ENCODE measurements at places on chromosomes 3 and 15.
A peak's percentile ranks its signal among the peaks of the same experiment; 100 is the strongest.

DNA sequence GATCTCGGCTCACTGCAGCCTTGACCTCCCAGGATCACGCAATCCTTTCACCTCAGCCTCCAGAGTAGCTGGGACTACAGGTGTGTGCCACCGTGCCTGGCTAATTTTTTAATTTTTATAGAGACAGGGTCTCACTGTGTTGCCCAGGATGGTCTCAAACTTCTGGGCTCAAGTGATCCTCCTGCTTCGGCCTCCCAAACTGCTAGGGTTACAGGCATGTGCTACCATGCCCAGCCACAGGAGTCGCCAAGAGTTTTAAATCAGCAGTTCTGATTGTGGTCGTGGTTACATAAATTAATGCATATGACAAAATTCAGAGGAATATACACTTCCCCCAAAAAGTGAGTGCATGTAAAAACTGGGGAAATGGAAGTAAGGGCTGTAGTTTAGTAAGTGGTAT is 32.9 kb downstream of the MEGF11 start:
- no peak for DNase-seq

DNA sequence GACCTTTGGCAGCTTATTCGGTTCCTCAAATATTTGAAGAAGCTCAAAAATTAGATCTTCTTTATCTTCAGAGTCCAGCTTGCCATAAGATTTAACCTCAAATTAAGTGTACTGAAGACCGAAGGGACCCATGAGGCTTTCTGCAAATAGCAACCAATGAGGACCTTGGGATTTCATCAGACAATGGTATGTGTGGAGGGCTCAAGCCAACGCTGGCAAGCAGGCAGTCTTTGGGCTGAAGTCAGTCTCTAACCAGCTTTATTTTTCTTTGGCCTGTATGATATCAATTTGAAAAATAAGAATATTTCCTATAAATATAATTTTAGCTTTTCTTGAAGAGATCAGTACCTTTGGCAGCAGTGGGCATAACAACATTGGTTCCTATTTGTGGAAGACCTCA is 692.7 kb downstream of the MCTP2 start:
- no peak for DNase-seq

- no peak for DNase-seq
Observed at GRCh38 chr3:143849854-143850549, 1.7 kb upstream of the SLC9A9 start.

DNA sequence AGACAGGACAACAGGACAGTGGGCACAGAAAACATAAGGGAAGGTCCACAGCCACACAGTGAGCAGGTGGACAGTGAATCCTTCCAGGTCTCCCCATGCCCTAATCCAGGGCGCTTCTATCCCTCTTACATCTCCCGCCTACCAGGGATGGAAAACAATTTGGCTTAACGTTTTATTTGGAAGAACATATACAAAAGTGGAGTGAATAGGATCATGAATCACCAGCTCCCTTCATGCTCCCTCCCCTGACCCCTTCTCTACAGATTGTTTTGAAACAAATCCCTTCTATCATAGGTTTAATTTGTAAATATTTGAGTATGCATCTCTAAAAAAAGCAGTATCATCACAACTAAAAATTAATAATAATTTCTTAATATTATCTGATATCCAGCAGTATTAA is 52.5 kb downstream of the CLDN11 start:
- no peak for DNase-seq

GRCh38 chr3:187205683-187206082 is 8.4 kb downstream of the RTP1 start:
- DNase-seq = no peak

GRCh38 chr15:79332824-79333510 is 22.1 kb downstream of the TMED3 start:
- DNase-seq = no peak

GRCh38 chr15:64738226-64739095 is 36.9 kb downstream of the RBPMS2 start:
- DNase-seq = no peak

DNA sequence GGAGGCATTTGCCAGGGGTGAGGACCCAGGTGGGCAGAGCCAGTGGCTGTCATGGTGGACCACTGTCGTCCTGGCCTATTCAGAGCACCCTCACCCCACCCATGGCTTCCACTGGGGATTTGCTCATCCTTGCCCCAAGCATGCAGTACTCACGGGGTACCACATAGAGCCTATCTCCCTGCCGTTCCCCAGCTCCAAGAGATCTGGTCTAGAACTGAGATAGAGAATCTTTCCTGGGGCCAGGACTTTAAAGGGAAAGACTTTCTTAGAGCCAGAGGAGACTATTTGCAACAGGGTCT is 76.9 kb upstream of the TNFAIP8L3 start:
- no peak for DNase-seq

DNA sequence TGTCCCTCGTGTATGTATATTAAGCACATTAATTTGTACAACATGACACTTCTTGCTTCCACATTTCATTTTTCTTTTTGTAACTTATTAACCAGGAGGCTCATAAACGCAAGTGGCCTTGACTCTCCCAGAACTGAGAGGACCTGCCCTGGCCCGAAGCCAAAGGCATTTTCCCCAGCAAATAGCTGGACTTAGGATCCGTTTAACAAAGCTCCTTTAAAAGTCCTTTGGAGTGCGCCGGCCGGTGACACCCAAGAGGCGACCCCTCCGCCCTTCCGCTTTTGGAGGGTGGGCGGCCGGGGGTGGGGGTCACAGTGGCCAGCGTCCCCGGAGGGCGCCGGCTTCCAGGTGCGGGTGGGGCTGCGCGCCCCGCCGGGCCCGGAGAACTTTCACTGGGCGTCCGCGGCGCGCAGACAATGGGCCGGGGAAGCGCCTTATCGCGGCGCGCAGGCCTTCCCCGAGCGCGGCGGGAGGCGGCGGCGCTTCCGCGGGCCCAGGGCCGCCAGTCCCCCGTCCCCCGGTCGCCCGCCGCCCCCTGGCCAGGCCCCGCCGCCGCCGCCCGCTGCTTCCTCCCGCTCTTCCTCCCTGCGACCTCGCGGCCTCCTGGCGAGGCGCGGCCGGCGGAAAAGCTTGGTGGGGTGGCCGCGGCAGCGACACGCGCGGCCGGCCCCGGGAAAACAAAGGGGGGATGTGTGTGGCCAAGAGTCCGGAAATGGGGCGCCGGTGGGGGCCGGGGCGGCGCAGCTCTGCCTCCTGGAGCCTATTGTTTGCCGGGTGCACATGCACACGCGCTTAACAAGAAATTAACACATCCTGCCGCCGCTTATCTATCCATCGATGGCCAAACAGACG is 613.4 kb downstream of the MCTP2 start:
- DNase-seq = peak; percentile 41

GRCh38 chr3:14093831-14094230 is 30.8 kb downstream of the CHCHD4 start:
- no peak for DNase-seq

- DNase-seq = no peak
Observed at GRCh38 chr3:49937090-49937489, 2.9 kb upstream of the RBM6 start.

- DNase-seq = no peak
Observed at GRCh38 chr15:60960517-60960916, 268.6 kb downstream of the RORA start.

DNA sequence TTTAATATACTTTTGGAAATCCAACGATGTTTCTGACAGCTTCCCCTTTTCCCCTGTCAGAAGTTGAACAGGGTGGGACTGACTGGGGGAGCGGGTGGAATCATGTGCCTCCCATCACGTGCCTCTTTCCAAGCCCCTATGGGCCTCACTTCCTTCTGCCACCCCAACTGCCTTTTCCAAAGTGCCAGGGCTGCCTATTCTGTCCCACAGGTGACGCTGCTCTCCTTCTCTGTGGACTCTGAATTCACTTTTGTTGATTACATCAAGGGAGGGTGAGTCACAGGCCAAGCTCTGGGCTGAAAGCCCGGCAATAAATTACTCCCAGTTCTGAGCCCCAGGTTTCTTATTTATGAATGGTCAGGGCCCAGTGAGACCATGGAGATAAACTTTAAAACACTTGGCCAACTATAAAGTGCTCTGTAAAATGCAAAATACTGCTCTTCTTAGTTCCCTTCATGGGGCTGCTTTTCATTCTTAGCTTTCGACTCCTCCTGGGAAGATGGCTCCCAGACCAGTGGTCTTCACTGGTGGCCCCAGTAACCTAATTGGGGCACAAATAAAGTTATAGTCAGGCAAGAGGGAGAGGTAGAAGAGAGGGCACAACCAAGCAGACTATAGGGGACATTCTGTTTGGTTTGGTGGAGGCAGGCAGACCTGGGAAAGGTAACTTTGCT is 12.3 kb downstream of the CPNE9 start:
- no peak for DNase-seq

- DNase-seq = no peak
Observed at GRCh38 chr15:51386029-51386428, 44.6 kb downstream of the GLDN start.

DNA sequence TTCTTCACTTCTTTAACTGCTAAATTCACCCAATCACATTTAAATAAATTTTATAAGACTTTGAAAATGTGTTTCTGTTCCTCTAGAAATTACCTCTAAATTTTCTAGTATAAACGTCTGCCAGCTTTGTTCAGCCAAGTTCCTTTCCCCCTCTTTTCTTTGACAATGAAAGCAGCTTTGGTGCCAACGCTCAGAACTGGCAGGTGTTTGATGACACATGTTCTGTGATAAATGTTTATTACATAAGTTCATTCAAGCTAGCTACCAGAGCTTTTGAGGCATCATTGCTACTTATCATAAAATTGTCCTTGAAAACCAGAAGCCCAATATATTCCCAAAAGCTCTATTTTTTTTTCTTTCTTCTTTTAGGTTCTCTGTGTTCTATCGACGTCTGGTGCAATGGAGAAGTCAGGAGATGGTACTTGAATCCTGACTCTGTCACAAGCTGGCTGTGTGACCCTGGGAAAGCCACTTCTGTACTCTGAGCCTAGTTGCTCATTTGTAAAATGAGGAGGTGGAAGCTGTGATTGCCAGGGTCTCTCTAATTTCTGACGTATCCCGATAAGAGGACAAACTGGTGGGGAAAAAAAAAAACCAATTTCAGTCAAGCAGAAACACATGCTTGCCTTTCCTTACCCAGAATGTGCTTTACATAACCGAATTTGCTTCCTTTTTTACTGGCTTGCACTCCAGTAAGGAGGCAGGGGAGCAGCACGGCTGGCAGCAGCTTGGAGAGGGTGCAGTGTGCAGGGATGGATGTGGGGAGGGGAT is 187.1 kb upstream of the LPP start:
- no peak for DNase-seq

GRCh38 chr3:107934808-107935207 is 156.0 kb downstream of the CD47 start:
- DNase-seq = no peak

GRCh38 chr15:70195587-70196305 is 98.0 kb upstream of the TLE3 start:
- no peak for DNase-seq

- no peak for DNase-seq
Observed at GRCh38 chr15:101107625-101108460, 144.0 kb downstream of the CHSY1 start.

DNA sequence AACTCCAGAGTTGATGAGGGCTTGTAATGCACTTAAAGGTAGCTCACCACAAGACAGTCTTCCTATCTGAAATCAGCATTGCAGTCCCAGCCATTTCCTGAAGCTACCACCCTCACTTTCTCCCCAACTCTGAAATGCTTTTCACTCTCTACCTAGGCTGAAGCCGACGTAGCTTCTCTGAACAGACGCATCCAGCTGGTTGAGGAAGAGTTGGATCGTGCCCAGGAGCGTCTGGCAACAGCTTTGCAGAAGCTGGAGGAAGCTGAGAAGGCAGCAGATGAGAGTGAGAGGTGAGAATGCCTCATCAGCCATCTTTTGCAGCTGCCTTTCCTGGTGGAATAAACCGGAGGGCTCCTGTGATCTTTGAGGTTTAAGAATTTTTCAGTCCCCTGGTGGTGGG is 14.3 kb downstream of the TPM1 start:
- DNase-seq = no peak

- no peak for DNase-seq
Observed at GRCh38 chr15:59918994-59919951, 84.8 kb upstream of the FOXB1 start.

DNA sequence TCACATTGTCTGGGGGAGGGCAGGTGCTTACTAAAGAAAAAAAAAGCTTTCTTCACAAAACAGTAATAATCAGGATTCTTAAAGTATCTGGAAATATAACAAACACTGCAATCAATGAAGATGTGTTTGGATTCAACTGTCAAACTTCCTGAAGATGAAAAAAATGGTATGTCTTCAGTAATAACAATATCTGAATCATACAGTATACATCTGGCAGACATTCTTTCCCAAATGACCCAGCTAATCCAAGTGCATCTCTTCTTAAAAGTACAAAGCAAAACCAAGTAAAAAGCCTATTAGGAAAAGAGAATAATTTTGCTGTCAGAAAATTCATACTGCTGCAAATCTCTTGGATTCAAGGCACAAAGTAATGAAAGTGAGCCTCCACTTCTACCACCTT is 145.0 kb upstream of the MCTP2 start:
- DNase-seq = no peak

GRCh38 chr3:159929171-159930141 is 59.2 kb upstream of the IL12A start:
- no peak for DNase-seq

GRCh38 chr3:9994086-9994844 is 7.6 kb upstream of the EMC3 start:
- no peak for DNase-seq

GRCh38 chr3:193837347-193837827 is 244.4 kb downstream of the OPA1 start:
- DNase-seq = no peak

DNA sequence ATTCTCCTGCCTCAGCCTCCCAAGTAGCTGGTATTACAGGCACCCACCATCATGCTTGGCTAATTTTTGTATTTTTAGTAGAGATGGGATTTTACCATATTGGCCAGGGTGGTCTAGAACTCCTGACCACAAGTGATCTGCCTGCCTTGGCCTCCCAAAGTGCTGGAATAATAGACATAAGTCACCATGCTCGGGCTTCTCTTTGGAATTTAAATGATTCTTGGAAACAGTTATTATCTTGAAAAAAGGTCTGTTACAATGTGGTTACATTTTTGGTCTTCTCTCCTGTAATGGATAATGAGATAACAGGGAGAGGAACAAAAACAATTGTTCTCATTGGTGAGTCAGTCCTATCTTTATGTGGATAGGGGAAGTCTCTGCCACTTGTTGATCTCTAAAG is 59.8 kb upstream of the AADACL2 start:
- no peak for DNase-seq

- no peak for DNase-seq
Observed at GRCh38 chr3:75396316-75396802, 267.8 kb upstream of the FRG2C start.

- no peak for DNase-seq
Observed at GRCh38 chr3:3335903-3336302, 156.4 kb upstream of the CRBN start.

- no peak for DNase-seq
Observed at GRCh38 chr3:62149962-62150361, 223.4 kb downstream of the FEZF2 start.

DNA sequence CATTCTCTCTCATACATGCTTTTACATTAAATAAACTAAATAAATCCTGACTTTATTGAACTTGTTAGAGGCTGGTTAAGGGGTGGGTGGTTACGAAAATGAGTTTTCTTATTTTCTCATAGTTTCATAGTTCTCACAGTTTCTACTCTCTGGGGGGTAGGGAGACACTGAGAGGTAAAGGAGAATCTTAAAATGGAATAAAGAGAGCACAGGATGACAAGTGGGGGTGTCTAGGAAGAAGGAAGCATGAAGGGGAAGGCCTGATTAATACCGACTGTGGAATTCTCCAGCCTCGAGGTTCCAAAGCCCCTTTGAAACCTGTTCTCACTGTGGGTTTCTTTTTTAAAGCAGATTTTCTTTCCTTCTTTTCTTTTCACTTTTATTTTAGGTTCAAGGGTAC is 66.4 kb upstream of the TRA2B start:
- DNase-seq = no peak

Measured in progenitor cell of endocrine pancreas (in vitro differentiated cells).